Right ventricle myocardium superior (tissue), 1 donor: ENCODE measurements at places on chromosomes 16 and 17.

DNA sequence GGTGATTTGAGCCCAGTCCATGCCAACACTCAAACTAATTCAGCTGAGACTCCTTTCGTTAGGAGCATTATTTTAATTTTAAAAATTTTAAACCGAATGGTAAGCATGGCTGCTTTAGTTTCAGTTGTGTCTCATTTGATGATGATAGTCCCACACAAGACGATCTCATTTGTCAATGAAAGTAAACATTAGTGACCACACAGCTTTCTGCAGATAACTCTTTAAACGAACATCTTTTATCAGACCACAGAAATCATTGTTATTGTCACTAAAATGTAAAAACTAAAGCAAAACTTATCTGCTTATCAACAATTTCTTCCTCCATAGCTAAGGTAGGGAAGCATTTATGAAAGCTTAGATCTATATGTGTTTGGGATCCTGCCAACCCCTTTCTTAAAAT lies 382.2 kb downstream of the ZFHX3 start:
- DNase-seq = no peak

DNA sequence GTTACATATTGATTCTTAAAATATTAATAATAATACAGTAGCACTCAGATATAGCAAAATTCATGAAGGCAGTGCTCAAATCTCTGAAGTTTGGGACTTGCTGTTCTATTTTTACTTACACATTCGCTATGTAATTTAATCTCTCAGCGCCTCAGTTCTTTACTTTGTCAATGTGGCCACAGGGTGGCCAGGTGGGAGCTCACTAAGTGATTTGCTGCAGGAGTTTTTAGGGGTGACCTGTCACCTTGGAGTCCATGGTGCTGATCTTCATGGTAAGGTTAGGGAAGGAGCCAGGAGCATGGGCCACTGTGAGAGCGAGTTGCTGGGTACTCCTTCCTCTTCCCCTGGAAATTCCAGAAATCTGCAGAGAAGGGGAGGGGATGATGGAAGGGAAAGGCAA lies 28.1 kb downstream of the VWA3A start:
- no peak for DNase-seq

DNA sequence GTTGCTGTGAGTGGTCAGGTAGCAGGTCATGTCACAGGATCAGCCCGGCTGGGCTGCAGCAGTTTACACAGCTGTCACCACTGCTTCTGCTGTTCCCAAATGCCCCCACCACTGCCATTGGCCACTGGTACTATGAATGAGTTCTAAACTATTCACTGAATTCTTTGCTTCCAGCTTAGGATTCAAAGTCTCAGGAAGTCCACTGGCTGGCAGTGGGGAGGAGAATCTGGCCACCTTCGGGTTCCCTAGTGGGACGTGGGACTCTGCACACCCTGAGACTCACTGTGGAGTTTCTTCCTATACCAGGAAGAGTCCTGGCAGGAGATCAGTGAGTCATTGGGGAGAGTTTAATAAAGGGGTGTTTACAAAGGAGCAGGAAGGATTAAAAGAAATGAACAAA lies 6.9 kb downstream of the MT1X start:
- no peak for DNase-seq

DNA sequence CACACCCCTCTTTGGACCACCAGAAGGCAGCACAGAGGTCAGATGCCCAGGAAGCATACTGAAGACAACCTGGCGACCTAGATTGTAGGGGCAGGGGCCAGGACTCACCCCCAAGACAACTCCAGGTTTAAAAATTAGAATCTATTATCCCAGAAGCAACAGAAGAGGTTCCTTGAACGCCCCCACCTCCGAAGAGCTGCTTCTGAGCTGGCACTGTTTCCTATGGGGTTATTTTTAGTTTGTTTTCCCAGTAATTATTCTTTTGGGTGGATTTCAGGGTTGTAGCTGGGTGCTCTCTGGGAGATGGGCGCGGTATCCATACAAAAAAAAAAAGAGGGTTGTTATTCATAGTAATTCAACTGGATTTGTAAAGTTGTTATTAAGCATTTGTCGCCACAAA lies 10.4 kb upstream of the TMEM132E start:
- DNase-seq = no peak

DNA sequence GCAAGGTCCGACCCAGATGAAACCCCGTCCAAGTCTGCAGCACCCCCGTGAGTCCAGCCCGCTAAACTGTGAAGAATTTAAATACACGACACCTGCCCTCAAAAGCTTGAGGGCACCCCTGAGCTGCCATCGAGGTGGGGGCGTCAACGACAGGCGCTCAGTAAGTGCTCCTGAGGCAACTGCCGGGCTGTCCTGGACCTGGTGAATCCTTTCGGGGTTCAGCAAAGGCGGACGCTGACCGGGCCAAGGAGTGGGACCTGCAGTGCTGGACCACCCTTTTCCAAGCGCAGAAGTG lies 512 bp upstream of the ENDOV start:
- no peak for DNase-seq

- DNase-seq = peak; percentile 82
Observed at GRCh38 chr16:88442727-88443576, 10.1 kb upstream of the ZFPM1 start.

DNA sequence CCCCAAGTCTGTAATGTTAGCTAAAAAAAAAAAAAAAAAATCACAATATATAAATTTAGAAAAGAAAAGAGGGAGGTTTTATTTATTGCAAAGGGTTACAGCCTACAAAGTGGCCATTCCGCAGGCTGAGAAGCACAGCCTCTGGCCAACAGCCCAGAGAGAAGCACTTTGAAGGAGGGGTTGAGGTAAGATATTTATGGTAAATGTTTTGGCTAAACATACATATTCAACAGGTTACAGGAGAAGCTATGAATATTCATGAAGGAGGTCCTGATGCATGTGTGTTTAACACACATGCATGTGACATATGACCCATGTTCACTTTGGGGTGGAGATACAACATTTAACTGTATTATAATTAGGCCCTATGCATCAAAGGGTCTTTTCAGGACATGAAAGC lies 158.5 kb downstream of the TMEM114 start:
- DNase-seq = no peak

GRCh38 chr17:2849327-2849670 lies 53.1 kb downstream of the RAP1GAP2 start:
- DNase-seq = no peak

DNA sequence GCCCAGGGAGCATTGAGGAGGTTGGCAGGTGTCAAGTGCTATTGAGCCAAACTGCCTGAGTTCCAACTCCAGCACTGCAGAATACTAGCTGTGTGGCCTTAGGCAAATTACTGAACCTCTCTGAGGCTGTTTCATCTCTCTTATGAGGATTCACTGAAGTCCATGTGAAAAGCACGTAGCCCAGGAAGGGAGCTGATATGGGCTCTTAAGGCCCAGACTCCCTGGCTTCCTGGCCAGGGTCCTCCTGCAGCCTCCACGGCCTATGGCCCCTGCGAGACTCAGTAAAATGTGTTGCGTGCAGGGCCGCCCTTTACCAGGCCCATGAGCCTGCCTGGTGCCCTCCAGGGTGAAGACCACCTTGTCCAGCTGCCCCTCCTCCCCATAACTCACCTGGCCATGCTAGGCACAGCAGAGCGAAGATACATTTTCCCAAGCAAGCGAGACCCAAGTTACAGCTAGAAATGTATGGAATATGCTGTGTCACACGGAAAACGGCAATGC lies 133.7 kb upstream of the TNRC6C start:
- peak; percentile 21 for DNase-seq

DNA sequence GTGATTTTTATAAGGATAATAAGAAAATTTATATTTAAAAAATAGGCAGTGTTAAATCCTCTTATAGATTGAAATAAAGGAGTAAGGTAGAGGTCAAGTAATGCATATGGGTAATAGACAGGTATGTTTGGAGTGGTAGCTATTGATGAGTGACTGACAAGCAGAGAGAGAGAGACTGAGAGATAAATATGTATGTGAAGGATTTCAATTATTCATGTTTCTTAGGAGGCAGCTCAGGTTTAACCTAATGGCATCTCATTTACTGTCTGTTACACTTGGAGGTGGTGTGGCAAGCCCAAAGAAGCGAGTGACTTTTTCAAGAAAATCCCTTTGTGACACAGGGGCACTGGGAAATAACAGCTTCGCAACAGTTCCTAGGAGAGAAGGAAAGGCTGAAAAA lies 120.2 kb downstream of the KIF2B start:
- no peak for DNase-seq

DNA sequence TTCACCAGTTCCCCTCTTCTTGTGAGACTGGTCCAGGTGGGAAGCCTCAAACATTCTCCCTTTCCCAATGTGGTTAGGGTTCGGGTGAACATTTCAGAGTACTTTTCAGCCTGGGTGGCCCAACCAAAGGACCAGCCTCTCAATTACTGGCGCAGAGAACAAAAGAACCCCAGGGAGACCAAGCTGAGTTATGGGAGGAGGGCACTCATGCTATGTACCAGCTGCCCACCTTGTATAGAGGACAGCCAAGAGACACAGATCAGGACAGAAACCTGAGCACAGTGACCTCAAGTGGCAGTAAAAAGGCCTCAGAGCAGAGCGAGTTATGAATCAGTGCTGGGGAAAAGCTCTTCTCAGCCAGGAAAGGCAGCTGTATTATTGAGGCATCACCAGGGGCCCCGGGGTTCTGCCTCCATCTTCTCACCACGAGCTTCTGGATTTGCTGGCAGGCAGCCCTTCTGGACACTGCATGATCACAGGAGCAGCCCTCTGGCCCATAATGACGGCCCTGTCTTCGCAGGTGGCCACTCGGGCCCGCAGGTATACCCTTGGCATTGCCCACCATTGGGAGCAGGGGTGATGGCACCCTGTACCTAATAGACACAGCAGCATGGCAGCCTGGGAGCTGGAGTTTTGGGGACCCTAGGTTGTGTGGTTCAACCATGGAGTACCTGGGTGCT lies 3.8 kb downstream of the G6PC3 start:
- DNase-seq = no peak

GRCh38 chr17:72699545-72699944 lies 392.9 kb downstream of the SLC39A11 start:
- no peak for DNase-seq

DNA sequence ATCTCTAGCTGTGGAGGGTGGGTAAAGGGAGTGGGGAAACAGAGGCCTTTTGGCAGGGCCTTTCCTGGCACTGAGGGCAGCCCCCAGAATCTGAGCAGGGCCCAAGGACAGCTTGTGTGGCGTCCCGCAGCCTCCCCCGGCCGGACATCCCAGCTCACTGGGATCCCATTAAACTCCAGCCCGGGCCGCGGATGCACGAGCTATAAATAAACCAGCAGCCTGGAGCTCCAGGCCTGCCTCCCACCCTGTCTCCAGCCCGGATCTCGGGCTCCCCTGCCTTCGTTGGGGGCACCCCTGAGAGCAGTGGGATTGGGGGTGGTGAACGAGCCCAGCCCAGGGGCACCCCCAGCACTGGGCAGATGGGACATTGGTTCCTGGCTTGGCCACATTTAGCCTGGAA lies 13.8 kb upstream of the AATK start:
- DNase-seq = no peak

DNA sequence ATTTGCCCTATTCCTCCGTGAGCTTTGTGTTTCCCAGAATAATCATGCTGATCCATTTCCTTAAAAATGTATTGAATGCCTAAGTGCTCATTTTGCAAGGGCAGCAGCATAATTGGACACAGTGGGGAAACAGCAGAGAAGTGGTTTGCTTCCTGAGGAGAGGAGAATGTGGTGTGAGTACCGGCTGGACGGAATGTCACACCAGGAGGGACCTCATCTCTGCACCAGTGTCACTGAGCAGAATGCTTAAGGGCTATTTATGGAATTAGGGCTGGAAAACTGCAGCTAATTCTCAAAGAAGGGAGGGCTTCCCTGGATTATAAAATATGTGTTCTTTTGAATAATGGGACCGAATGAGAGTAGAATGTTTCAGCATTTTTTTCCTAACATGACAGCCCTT lies 1100.6 kb upstream of the RBFOX1 start:
- no peak for DNase-seq

GRCh38 chr16:58466396-58466795 lies 33.5 kb upstream of the NDRG4 start:
- DNase-seq = no peak

DNA sequence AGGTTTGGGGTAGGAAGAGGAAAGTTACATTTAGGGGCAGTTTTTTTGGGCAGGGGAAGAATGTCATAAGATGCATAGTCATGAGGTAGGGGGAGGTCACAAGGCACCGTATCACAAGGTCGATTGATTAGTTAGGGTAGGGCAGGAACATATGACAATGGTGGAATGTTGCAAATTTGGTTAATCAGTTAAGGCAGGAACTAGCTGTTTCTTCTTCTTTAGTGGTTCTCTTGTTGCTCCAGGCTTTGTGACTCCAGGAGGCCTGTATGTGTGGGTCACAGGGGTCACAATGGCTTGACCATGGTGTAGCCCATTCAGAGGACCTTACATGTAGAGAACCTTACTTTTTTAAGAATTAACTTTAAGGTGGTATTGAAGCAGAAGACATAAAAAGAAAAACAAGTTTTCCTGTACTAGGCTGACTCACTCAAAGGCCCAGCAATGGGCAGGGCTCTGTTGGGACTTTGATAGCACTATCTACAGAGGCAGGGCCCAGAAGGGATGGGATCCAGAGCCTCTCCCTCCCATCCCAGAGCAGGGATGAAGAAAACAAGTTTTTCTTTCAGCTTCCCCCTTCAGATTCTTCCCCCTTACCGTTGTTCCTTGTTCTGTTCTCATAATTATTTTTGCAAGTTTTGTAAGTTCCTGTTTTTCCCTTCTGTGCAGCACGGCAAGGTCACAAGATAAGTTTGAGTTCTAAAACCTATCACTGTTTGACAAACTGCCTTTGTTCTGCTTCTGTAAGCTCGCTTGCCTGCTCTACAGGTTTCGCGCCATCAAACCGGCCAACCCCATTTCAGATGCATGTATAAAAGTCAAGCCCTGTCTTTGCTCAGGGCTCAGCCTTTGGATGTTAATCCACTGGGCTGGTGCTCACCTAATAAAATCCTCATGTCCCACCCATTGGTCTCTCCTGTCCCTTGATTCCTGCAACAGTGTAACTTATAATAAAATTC lies 45.8 kb upstream of the ATF7IP2 start:
- no peak for DNase-seq

DNA sequence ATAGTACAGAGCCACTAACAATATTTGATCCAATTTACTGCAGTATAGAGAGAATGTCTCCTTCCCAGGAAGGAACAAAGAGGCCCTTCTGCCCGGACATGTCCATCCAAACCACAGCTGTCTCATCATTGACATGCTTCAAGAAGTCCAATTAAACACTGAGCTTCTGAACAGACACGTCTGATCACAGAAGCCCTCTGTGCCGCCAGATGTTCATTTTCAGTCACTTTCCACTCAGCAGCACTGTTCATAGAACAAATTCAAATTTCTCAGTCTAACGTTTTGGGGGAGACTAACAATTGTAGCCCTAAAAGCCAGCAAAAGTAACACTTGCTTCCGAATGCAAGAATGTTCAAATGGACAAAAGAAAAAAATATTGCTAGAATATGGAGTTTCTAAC lies 15.3 kb downstream of the ZC3H7A start:
- DNase-seq = no peak

DNA sequence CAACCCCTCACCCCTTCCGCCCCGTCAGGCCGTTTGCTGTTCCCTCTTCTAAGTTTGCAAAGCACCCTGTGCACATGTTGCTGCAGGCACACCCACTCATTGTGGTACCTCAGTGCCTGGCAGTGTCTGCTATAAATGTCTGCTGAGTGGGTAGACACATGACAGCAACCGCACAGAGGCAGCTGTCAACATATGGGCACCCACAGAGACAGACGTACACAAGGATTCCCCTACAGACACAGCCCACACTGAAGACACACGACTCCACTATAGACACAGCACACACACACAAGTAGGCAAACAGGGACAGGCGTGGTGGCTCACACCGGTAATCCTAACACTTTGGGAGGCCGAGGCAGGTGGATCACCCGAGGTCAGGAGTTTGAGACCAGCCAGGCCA lies 17.8 kb upstream of the CRK start:
- DNase-seq = no peak
